ENCODE measurements at places on chromosomes 7 and 10. TPM values are rescaled to one million over a fixed set of nuclear protein-coding genes. Genes with fewer than 3 reads are reported as not detected.

CPA4 gene
- not detected for total RNA-seq

BTBD16 gene
- not detected for total RNA-seq

C10orf105 gene
- total RNA-seq, result 0.32 TPM

- no peaks in the 10 kb centered on the region for H3K4me1 ChIP-seq
- H3K27me3 ChIP-seq, result no peaks in the 10 kb centered on the region
- DNase-seq, result no peak
- H3K4me3 ChIP-seq, result no peak overlapping the region
Observed at GRCh38 chr10:53574024-53574423, 801.4 kb upstream of the MBL2 start.

- no peak for DNase-seq
- no peaks in the 10 kb centered on the region for H3K36me3 ChIP-seq
- H3K27me3 ChIP-seq, result peaks cover 14% of the 10 kb centered on the region
- H3K4me3 ChIP-seq, result no peak overlapping the region
- H3K4me1 ChIP-seq, result no peaks in the 10 kb centered on the region
- H3K27ac ChIP-seq, result no peak overlapping the region
Observed at GRCh38 chr10:3217301-3217700, 44.7 kb upstream of the PITRM1 start.
